ENCODE measurements at places on chromosomes 5 and 9.
A peak's percentile ranks its signal among the peaks of the same experiment; 100 is the strongest.

DNA sequence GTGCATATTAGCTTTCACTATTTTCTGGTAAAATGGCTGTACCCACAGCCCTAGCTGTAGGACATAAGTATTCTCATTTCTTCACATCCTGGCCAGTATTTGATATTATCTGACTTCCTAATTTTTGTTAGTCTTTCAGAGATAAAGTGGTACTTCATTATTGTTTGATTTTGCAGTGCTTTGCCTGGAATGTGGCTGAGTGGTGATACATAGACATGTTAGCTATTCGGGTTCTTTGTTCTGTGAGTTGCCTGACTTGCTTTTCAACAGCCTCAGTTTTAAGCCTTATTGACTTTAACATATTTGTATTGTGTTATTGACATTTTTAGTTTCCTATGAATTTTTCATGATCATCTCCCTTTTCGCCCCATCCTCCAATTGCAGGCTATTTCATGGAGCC, 161.1 kb downstream of the GABBR2 start:
- no peaks in the 10 kb centered on the region for H3K4me1 ChIP-seq
- peaks cover 9% of the 10 kb centered on the region for H3K27me3 ChIP-seq
- no peak for ATAC-seq
- no peak overlapping the region for H3K27ac ChIP-seq
- no peak overlapping the region for H3K4me3 ChIP-seq

- H3K36me3 ChIP-seq = no peaks in the 10 kb centered on the region
- no peaks in the 10 kb centered on the region for H3K27me3 ChIP-seq
- H3K4me1 ChIP-seq = peaks cover 25% of the 10 kb centered on the region
- peak; percentile 65 for ATAC-seq
- no peak overlapping the region for H3K27ac ChIP-seq
- H3K4me3 ChIP-seq = peak overlapping the region; percentile 77
Observed at GRCh38 chr9:129235931-129236331, 57.9 kb upstream of the IER5L start.

DNA sequence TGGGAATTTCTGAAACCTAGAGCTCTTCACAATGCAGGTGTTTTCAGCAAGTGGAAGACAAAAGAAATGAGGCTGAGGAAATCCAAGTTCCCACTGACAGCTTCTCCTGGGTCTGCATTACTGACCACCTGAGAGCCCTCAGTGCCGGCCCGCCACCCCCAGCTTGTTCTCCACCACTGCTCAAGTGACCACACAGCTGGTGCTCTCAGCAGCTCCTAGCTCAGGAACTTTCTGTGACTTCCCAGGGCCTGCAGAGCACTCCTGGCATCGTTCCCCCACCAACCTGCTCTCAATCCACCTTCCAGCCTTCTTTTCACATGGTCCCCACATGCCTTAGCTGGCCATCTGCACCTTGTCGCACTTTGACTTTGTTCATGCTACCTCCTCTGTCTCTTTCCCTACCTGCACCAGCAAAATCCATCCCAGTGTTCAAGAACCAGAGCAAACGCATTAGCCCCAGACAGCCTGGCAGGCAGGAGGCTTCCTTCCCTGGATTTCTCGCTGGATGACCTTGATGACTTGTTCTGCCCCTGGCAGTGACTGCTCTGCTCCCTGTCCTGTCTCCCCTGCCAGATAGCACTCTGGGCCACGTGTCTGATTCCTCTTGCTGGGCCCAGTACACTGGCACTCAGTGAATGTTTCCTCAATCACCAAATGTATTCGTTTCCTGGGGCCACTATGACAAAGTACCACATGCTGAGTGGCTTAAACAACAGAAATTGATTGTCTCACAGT, 35.1 kb upstream of the NANS start:
- peaks cover 4% of the 10 kb centered on the region for H3K4me1 ChIP-seq
- ATAC-seq = no peak
- no peaks in the 10 kb centered on the region for H3K27me3 ChIP-seq
- H3K36me3 ChIP-seq = peaks cover 54% of the 10 kb centered on the region
- H3K4me3 ChIP-seq = no peak overlapping the region

DNA sequence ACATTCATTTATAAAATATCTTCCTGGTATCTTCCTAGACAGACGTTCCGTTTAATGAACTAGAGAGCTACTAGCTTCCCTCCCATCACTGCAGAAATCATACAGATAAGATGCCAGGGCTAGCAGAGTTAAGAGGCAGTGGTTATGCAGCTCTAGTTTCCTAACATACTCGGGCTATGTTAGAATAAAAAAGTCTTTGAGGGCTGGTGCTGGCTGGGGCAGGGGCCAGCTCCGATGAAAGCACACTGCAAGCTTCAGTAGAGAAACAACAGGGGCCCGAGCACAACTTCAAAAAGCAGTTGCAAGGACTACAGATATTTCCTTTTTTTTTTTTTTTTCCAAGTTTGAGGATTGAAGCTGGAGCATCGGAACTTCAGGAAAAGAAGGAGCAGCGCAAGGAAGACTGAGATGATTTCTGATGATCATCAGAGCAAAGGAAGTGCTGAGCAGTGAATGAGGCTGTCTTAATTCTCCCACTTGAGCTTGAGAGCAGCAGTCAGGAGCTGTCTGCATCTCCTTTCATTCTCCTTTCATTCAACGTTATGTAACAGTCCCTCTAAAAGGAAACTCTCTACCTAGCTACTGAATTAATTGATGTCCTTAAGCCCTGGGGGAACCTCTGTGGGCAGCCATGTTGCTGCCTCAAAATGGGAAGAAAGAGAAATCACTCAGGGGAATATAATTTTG, 47.6 kb upstream of the ADCY2 start:
- ATAC-seq = no peak
- H3K4me1 ChIP-seq = no peaks in the 10 kb centered on the region
- no peaks in the 10 kb centered on the region for H3K27me3 ChIP-seq
- H3K36me3 ChIP-seq = no peaks in the 10 kb centered on the region
- H3K27ac ChIP-seq = no peak overlapping the region
- no peak overlapping the region for H3K4me3 ChIP-seq

DNA sequence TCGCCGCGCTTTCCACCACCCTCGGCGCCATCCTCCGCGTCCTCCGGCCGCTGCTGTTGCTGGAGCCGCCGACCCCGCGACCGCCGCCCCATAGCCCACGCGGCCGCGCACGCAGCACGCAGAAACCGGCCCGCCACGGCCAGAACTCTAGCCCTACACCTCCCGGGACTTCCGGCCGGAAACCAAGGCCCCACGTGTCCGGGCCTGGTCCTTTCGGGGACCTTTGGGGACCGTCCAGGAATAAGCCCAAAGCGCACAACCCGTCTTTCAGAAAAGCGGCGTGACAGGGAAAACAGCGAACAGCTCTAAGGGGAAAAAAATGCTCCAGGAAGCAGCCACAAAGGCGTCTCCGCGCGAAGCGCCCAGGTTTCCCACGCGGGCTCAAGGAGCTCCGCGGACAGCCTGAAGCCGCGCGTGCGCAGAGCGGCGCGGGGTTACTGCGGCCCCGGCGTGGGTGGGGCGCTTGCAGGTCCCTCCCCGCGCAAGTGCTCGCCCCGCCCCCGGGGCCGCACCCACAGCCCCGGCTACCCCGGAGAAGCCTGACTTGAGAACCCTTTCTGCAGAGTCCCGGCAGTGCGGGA, at the start of the genes NSUN2 and SRD5A1:
NSUN2 (minus strand) TSS at position 157 of the 581 bp plus-strand sequence; CDS start at position 92, 65 bp downstream.
SRD5A1 (plus strand) TSS at position 553 of the 581 bp plus-strand sequence. CDS start 137 bp downstream, outside the sequence.
- peak; percentile 89 for ATAC-seq
- peak within 1 kb of the TSS; percentile 97 for H3K27ac ChIP-seq
- H3K27me3 ChIP-seq = no peaks in the 10 kb centered on the region

- no peak overlapping the region for H3K4me3 ChIP-seq
- H3K36me3 ChIP-seq = peaks cover 91% of the 10 kb centered on the region
- H3K27me3 ChIP-seq = no peaks in the 10 kb centered on the region
- H3K27ac ChIP-seq = no peak overlapping the region
Observed at GRCh38 chr9:70315389-70315788, 56.6 kb downstream of the SMC5 start.

- no peak overlapping the region for H3K4me3 ChIP-seq
- no peaks in the 10 kb centered on the region for H3K4me1 ChIP-seq
- H3K27ac ChIP-seq = no peak overlapping the region
- no peaks in the 10 kb centered on the region for H3K27me3 ChIP-seq
- no peaks in the 10 kb centered on the region for H3K36me3 ChIP-seq
Observed at GRCh38 chr5:68169903-68170302, 45.7 kb upstream of the PIK3R1 start.

GRCh38 chr9:10104774-10105173, 508.0 kb downstream of the PTPRD start:
- ATAC-seq = no peak
- no peaks in the 10 kb centered on the region for H3K36me3 ChIP-seq
- no peak overlapping the region for H3K4me3 ChIP-seq
- H3K27me3 ChIP-seq = no peaks in the 10 kb centered on the region
- no peaks in the 10 kb centered on the region for H3K4me1 ChIP-seq
- H3K27ac ChIP-seq = no peak overlapping the region

- peak overlapping the region; percentile 19 for H3K27ac ChIP-seq
- no peak overlapping the region for H3K4me3 ChIP-seq
- H3K36me3 ChIP-seq = peaks cover 84% of the 10 kb centered on the region
- no peak for ATAC-seq
- H3K4me1 ChIP-seq = no peaks in the 10 kb centered on the region
Observed at GRCh38 chr5:135348918-135349317, 50.1 kb downstream of the MACROH2A1 start.

DNA sequence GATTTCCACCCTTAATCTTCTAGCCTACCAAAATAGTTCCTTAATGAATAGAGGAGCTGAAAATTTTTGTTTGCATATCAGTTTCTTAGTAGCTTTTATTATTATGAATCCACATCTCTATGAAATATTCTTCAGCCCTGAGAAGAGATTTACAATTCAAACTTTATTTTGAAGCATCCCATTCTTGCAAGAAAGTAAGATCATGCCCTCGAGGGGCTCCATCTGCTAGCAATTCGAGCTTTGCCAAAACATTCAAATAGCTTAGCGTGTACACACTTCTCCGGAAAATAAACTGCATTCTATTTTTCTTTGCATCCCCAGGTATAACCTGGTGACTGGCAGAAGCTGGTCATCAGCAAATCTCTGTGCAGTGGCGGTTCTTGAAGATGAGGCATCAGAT, 370.7 kb downstream of the MTRR start:
- H3K27ac ChIP-seq = no peak overlapping the region
- H3K4me1 ChIP-seq = no peaks in the 10 kb centered on the region
- no peaks in the 10 kb centered on the region for H3K27me3 ChIP-seq
- H3K36me3 ChIP-seq = no peaks in the 10 kb centered on the region
- no peak overlapping the region for H3K4me3 ChIP-seq

GRCh38 chr5:75368391-75368790, 31.4 kb downstream of the HMGCR start:
- H3K4me1 ChIP-seq = peaks cover 7% of the 10 kb centered on the region
- no peaks in the 10 kb centered on the region for H3K27me3 ChIP-seq
- H3K27ac ChIP-seq = no peak overlapping the region
- no peak overlapping the region for H3K4me3 ChIP-seq
- ATAC-seq = no peak

DNA sequence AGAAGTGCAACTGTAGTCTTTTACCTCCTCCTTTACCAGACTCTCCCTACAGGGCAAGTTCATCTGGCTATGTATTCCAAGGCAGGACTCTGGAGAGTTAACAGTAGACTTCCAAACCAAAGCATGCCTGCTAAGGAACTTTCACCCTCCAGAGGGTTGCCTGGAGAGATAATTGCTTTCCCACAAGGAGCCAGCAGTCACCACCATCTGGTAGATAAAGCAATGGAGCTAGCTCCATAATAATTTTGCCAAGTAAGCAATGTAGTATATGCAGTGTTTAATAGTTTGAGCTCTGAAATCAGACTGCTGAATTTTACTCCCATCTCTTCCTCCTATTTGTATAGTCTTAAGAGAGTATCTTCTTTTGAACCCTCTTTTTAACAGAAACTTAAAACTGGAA, 566.8 kb upstream of the PTGER4 start:
- no peaks in the 10 kb centered on the region for H3K36me3 ChIP-seq
- ATAC-seq = no peak
- H3K27ac ChIP-seq = peak overlapping the region; percentile 17
- no peak overlapping the region for H3K4me3 ChIP-seq
- peaks cover 5% of the 10 kb centered on the region for H3K4me1 ChIP-seq

GRCh38 chr5:53893626-53894025, 333.2 kb downstream of the NDUFS4 start:
- no peak overlapping the region for H3K4me3 ChIP-seq
- no peaks in the 10 kb centered on the region for H3K27me3 ChIP-seq
- H3K27ac ChIP-seq = no peak overlapping the region
- H3K36me3 ChIP-seq = no peaks in the 10 kb centered on the region
- no peak for ATAC-seq

- H3K36me3 ChIP-seq = no peaks in the 10 kb centered on the region
- no peak overlapping the region for H3K27ac ChIP-seq
- no peaks in the 10 kb centered on the region for H3K4me1 ChIP-seq
- no peak overlapping the region for H3K4me3 ChIP-seq
- H3K27me3 ChIP-seq = peaks cover 25% of the 10 kb centered on the region
Observed at GRCh38 chr5:38540314-38540713, 16.1 kb downstream of the LIFR start.

- no peak overlapping the region for H3K4me3 ChIP-seq
- ATAC-seq = no peak
Observed at GRCh38 chr5:115430374-115430773, 114.2 kb downstream of the FEM1C start.

DNA sequence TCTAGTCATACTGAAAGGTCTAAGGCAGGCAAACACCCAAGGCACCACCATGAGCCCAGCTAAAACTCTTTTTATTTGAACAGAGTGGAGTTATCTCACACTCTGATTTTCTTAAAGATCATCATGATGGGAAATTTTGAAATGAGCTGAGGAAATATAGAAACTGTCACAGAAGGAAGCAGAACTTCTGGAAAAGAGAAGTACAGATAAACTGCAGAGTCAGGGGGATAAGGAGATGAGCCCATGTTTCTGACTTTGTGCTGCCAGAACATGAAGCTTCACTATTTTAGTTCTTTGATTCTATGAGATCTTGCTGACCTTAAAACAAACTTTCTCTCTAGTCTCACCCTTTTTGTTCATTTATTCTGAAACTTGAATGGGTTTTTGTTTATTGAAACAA, 406.5 kb upstream of the EDIL3 start:
- H3K36me3 ChIP-seq = no peaks in the 10 kb centered on the region
- ATAC-seq = no peak
- no peaks in the 10 kb centered on the region for H3K27me3 ChIP-seq

GRCh38 chr5:173873306-173873922, 14.7 kb upstream of the CPEB4 start:
- H3K36me3 ChIP-seq = no peaks in the 10 kb centered on the region
- no peak for ATAC-seq
- peaks cover 2% of the 10 kb centered on the region for H3K27me3 ChIP-seq
- H3K27ac ChIP-seq = no peak overlapping the region

GRCh38 chr9:104075801-104076753, 18.0 kb upstream of the SMC2 start:
- H3K4me3 ChIP-seq = no peak overlapping the region
- ATAC-seq = peak; percentile 19
- peaks cover 17% of the 10 kb centered on the region for H3K27me3 ChIP-seq
- H3K4me1 ChIP-seq = no peaks in the 10 kb centered on the region
- H3K36me3 ChIP-seq = no peaks in the 10 kb centered on the region

DNA sequence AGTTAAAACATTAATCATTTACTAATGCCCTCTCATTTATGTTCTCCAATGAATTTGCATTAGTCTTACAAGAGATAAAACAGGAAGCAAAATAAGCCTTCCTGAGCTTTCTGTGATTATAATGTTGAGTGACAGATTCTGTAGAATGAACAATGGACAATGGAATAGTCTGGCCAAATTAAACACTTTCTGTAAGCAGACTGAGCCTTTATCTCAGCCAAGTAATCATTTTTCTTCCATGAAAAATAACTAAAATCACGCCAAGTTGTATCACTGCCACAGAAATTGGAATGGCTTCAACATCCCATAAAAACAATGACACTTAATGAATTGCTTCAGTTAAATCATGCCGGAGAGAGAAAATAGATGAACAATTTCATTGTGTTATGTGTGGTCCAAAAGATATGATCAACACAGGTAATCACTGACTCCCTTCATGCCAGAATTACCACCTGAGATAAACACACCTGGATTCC, 63.0 kb downstream of the TSSK1B start:
- H3K4me1 ChIP-seq = no peaks in the 10 kb centered on the region
- ATAC-seq = no peak
- no peak overlapping the region for H3K27ac ChIP-seq
- H3K27me3 ChIP-seq = no peaks in the 10 kb centered on the region
- H3K4me3 ChIP-seq = no peak overlapping the region
